SW480 (cell line): ENCODE measurements at places on chromosomes 6 and 20.

DNA sequence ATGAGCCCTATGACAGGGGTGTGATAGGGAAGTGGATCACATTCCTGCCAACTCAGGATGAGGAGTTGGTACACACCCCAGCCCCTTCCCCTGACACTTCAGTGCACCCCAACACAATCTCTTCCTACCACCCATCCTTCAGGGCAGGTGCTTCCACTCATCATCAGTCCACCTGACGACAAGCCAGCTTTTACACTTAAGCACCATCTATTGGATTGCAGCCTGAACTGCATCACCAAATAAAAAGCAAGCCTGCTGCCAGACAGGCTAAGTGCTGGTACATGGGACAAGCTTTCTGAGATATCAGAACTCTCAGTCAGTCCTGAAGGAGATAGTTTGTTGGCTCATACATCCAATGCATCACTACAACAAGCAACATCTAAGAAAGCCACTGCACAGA is 69.0 kb upstream of the TMEM200A start:
- DNase-seq = no peak

GRCh38 chr6:116685437-116685993 is 4.5 kb downstream of the KPNA5 start:
- DNase-seq = no peak

- peak; percentile 44 for DNase-seq
Measured at GRCh38 chr6:35294308-35294945, 3.2 kb upstream of the DEF6 start.

- DNase-seq = no peak
Measured at GRCh38 chr6:137016356-137016755, 28.4 kb downstream of the IL20RA start.

DNA sequence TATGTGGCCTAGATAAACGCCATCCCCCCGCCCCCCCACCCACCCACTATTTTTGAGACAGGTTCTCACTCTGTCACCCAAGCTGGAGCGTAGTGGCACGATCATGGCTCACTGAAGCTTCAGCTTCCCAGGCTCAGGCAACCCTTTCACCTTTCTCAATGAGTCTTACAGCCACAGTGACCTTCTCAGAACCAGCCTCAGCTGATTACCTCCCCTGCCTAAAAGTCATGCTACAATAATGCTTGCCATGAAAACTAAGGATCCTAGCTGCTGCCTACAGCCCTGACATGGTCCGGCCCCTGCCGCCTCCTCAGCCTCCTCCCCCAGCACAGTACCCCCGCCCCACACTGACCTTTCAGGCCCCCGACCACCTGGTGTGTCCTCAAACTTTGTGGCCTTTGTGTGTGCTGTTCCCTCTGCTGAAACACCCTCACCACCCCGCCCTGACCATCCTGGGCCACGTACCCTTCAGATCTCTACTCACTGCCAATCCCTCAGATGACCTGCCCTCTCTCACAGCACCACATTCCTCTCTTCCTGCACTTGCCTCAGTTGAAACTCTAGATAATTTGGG is 31.3 kb downstream of the PNPLA1 start:
- no peak for DNase-seq

GRCh38 chr6:111837007-111837406 is 36.2 kb downstream of the FYN start:
- no peak for DNase-seq

- DNase-seq = no peak
Measured at GRCh38 chr6:80234908-80235307, 128.4 kb downstream of the BCKDHB start.

DNA sequence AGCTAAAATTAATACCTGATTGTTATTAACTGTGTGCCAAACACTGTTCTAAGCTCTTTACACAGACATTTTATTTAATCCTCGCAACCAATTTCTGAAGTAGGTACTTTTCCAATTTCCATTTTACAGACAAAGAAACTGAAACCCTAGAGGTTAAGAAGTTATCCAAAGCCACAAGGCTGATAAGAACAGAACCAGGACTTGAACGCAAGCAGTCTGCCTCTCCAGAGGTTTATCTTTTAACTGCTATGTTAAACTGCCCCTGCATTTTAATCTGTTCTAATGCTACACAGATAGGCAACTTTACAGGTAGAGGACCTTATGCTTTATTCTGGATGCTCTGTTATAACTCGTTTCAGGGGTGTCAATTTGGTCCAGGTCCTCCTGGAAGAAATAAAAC is 118.2 kb downstream of the SLC16A10 start:
- DNase-seq = no peak

- no peak for DNase-seq
Measured at GRCh38 chr20:37770908-37771307, 77.1 kb downstream of the CTNNBL1 start.

GRCh38 chr20:52899041-52899608 is 73.0 kb upstream of the TSHZ2 start:
- DNase-seq = no peak

- no peak for DNase-seq
Measured at GRCh38 chr20:24453869-24454268, 15.6 kb upstream of the SYNDIG1 start.

- DNase-seq = no peak
Measured at GRCh38 chr20:2114127-2114959, 12.7 kb downstream of the STK35 start.

GRCh38 chr20:43994486-43995100 is 79.9 kb downstream of the TOX2 start:
- DNase-seq = no peak

DNA sequence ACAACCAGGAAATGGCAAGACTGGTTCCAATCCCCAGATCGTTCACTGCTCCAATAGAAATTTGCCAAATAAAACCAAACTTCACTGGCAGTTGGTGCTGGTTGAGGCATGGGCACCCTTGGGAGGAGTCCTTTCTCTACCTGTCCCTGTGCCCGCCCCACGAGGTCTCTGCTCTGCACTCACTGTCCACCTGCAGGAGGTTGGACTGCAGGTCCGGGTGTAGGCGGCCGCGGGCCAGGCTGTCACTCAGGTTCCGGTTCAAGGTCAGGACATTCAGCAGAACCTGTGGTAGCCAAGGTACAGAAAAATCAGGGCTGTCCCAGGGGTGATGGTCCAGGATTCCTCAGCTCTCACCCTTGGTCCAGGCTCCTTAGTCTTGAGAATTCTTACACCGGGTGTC is 22.9 kb downstream of the GGT7 start:
- DNase-seq = no peak

- no peak for DNase-seq
Measured at GRCh38 chr20:6588296-6588695, 179.2 kb upstream of the BMP2 start.

DNA sequence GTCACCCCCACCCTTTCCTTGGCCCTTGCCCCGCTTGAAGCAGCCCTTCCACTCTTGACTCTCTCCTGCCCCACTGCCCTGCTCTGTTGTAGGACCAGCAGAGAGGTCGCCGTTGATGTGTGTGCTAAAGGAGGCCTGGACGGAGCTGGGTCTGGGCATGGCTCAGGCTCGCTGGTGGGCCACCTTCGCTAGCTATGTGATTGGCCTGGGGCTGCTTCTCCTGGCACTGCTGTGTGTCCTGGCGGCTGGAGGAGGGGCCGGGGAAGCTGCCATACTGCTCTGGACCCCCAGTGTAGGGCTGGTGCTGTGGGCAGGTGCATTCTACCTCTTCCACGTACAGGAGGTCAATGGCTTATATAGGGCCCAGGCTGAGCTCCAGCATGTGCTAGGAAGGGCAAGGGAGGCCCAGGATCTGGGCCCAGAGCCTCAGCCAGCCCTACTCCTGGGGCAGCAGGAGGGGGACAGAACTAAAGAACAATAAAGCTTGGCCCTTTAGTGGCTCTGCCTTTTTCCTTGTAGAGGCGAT is 3.0 kb downstream of the SMPD2 start:
- no peak for DNase-seq

DNA sequence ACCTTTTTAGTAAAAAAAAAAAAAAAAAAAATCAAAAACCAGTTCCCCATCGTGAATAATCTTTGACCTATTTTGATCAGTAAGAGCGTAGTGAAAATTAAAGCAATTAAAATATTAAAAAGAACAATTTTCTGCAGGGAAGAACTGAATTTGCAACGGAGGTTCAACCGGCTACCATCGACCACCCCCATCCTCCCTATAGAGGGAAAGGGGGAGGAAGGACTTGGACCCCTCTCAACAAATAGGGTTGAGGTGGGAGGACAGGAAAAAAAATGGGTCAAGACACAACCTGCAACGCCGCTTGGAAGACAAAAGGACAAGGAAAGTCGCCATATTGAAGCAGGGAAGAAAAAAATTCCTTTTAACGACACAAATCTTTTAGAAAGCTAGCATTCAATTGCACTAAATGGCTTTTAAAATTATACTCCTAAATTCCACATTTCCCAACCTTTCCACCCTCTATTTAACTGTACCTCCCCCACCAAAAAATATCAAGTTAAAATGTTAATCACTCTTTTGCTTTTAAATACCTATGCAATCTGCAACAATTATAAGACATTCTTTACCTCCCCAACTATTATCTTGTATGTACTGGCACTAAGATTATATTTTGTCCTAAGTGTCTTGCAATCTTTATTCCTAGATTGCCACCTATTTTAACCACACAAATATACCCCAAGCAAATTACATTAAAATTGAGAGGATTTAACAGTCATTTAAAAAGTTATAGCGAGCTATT is 1.7 kb downstream of the PPP1R10 start:
- peak; percentile 58 for DNase-seq

GRCh38 chr6:149983145-149983544 is 19.4 kb downstream of the ULBP1 start:
- DNase-seq = no peak

- no peak for DNase-seq
Measured at GRCh38 chr6:46935687-46936086, 13.9 kb upstream of the ADGRF5 start.

- no peak for DNase-seq
Measured at GRCh38 chr6:15399641-15400470, 154.0 kb downstream of the JARID2 start.

DNA sequence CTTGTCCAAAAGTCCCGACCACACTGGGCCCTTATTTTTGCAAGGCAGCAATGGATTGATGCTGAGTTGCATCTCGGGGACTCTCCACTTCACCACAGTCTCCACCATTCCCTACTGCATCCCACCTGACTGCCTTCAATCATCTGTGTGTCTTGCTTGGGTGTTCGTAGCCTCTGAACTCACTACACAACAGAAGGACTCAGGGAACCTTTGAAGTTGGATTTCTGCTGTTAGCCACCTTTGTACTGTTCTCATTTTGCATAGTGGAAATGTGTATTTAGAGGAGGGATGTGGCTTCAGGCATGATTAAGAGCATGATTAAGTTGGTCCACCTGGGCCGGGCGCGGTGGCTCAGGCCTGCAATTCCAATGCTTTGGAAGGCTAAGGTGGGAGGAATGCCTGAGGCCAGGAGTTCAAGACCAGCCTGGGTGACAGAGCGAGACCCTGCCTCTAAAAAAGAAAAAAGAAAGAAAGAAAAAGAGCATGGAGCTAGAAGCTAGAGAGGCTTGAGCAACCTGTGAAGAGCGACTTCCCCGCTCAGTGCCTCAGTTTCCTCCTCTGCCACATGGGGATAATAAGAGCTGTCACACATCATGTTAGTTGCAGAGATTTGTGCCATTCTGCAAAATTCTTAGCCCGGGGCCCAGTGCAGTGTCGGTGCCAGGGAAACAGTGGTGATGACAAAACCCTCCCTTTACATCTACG is 121.3 kb upstream of the PTPN1 start:
- peak; percentile 79 for DNase-seq

- no peak for DNase-seq
Measured at GRCh38 chr20:55953201-55953600, 52.1 kb downstream of the CBLN4 start.

- no peak for DNase-seq
Measured at GRCh38 chr6:99285881-99286280, 63.6 kb downstream of the FAXC start.

DNA sequence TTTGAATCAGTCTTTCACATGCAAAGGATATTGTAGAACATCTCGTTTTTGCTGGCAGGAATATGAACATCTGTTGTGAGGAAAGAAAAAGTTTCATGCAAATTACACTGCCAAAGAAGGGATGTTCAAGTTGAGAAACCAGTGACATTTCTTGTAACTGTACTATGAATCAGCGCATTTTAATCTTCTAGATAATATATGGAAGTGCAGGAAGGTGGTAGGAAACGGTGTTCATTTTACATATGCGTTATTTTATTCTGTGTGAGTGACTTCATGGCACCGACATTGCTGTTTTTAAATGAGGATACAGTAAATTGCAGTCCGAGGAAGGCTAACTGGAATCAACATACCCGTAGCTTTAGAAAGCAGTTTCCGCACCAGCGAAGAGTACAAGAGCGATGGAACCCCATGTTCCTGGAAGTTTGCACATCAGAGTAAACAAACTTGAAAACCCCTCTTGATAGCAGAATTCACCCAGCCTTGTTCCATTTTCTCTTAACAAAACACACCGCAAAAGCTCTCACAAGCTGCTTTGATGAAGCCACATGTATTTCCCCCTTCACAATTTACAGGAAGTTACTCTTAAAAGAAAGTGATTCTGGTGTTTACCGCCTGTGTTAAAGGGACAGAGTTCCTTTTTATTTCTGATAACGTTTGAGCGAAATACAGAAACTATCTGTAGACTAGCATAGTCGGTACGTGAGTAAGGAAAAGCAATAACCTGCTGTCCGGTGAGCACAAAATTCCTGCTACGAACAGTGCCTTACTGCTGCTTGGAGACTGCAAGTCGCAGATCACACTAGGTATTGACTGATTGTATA is 11.5 kb downstream of the PRDM1 start:
- DNase-seq = peak; percentile 67

GRCh38 chr6:130075879-130076460 is 57.6 kb downstream of the L3MBTL3 start:
- DNase-seq = no peak

DNA sequence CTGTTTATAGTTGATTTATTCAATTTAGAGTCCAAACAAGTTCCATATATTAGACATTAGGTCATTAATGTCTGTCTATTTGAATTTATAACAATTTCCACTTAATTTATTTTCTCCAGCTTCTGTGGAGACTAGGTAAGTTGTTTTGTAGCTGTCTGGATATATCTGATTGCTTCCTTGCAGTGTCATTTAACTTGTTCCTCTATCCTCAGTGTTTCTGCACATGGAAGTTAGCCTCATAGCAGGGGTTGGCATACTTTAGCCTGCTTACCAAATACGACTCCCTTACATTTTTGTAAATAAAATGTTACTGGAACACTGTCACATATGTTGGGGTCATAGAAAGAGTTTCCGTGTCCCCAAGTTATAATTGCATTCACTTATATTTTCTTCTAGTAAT is 216.1 kb downstream of the ESR1 start:
- no peak for DNase-seq

DNA sequence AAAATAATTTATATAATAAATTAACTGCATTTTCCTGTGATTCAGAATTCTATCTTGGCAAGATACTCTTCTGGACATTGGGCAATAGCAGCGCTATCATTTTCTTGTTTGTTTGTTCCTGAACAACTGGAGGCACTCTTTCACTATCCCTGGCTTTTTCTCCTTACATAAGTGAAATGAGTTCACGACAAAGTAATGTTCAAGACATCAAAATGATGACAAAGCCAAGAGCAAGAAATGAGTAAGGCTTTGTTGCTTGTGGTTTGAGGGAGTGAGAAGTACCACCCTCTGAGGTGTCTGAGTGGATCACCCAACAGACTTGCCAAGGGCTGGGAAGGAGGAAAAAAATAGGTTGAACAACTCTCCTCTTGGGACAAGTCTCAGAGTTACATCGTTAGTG is 466.6 kb upstream of the JAG1 start:
- DNase-seq = no peak
